Activated CD4-positive, CD25-positive, alpha-beta regulatory T cell treated with anti-CD3 and anti-CD28 coated beads, Interleukin-2, amount 50 U/mL, for 24 hours (primary cell): ENCODE measurements at places on chromosomes 5 and 9.

- no peak for ATAC-seq
Measured at GRCh38 chr9:137369911-137370764, 52.8 kb downstream of the EXD3 start.

GRCh38 chr9:98532147-98532546 is 176.6 kb downstream of the GABBR2 start:
- no peak for ATAC-seq

GRCh38 chr5:135239453-135240282 is 159.4 kb downstream of the MACROH2A1 start:
- ATAC-seq = no peak

DNA sequence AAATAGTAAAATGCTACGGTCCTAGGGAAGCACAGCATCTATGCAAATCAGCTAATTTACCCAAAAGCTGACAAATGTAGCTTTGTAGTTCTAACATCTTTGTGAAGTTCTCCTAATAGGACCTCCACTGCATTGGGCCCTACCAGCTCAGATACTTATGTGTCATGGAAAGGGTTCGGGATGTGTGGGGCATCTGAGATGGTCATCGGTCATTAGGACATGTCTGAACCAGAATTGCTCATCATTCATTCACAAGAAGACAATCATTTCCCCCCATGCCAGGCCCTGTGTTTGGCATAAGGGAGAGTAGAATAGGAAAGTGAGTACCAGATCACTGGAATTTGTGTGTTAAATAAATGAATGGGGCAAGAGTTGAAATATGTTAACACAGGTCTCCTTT is 35.7 kb downstream of the PWWP2A start:
- no peak for ATAC-seq

GRCh38 chr9:90900130-90900529 is 98.5 kb downstream of the SYK start:
- no peak for ATAC-seq

GRCh38 chr5:139574641-139575312 is 13.6 kb downstream of the UBE2D2 start:
- ATAC-seq = no peak

- ATAC-seq = no peak
Measured at GRCh38 chr9:137757139-137757538, 120.4 kb upstream of the CACNA1B start.
